ENCODE measurements at places on chromosomes 2 and 18. TPM values are rescaled to one million over a fixed set of nuclear protein-coding genes. Genes with fewer than 3 reads are reported as not detected.

DNA sequence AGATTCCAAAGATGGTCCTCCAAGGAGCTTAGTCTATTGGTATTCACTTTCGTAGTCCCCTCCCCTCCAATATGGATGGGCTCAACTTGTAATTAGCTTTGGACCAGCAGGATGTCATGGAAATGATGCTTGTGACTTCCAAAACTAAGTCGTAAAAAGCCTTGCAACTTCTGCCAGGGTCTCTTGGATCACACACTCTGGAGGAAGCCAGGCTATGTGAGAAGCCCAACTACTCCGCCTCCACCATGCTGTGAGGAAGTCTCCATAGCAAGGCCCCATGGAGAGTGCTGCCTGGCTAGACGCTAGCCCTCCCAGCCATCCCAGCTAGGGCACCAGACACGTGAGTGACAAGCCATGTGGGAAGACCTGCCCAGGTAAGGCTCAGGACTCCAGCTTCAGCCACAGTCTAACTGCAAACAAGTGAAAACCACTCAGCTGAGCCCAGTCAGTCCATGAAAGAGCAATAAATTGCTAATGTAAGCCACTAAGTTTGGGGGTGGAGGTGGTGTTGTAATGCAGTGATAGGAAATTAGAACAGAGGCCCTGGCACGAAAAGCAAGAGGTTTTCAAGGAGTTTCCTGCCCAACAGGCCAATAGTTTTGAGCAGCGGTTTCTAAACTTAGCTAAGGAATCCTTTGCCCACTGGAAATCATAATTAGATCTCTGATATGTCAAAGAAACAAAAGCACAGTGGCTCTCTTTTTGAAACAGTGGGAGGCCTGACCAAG, 77.5 kb upstream of the GLI2 start:
- no peak for DNase-seq

GRCh38 chr2:86510436-86510933, 52.8 kb downstream of the CHMP3 start:
- DNase-seq: no peak

The POTEI gene
- total RNA-seq: not detected

DNA sequence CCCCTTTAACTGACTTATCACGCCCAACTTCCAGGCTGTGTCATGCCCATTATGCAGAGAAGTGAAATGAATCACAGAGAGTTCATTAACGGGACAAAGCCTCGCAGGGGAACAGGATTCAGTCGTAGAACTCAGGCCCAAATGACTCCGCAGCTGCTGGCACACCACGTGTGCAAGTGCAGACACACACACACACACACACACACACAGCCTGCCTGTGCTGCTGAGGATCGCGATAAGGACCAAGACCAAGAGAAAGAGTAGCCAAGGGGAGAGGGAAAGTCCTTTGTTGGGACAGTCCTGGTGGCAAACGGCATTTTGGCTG, 90.0 kb upstream of the TAF1B start:
- DNase-seq: peak; percentile 83

The ATP6V1C2 gene
- total RNA-seq: not detected

GRCh38 chr2:172350839-172351479, 76.4 kb upstream of the ITGA6 start:
- DNase-seq: no peak
